T follicular helper cell (primary cell): ENCODE measurements at places on chromosomes 2 and 18.

GRCh38 chr2:224545884-224546644 lies 39.1 kb downstream of the CUL3 start:
- no peak for DNase-seq

GRCh38 chr2:16633621-16634430 lies 31.8 kb downstream of the CYRIA start:
- DNase-seq: no peak

- DNase-seq: no peak
Measured at GRCh38 chr2:43424262-43425207, 171.3 kb downstream of the THADA start.

GRCh38 chr2:143632751-143633374 lies 503.6 kb downstream of the ARHGAP15 start:
- DNase-seq: no peak

DNA sequence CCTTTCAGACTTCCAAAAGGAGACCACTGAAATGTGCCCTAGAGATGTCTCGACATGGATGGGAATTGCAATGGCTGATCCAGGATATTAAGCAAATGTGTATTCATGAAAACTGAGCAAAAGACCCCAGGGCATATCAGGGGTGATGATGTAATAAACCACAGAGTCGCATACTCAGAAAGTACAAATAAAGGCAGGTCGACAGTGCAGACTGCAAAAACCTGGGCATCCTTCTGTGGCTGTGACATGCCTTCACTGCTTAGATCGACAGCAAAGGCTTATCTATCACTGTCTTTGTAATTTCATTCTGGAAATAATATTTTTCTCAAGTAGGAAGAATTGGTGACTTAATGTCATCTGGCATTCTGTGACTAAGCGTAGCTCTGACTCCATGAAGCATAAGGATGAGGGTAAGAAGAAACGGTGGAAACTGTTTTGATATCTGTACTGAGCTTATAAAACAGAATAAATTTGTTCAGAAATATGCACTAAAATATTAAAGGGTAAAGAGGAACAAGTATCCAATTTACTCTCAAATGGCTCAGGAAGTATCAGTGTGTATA lies 115.6 kb upstream of the NRP2 start:
- no peak for DNase-seq

- no peak for DNase-seq
Measured at GRCh38 chr2:165969227-165969626, 15.7 kb upstream of the TTC21B start.

DNA sequence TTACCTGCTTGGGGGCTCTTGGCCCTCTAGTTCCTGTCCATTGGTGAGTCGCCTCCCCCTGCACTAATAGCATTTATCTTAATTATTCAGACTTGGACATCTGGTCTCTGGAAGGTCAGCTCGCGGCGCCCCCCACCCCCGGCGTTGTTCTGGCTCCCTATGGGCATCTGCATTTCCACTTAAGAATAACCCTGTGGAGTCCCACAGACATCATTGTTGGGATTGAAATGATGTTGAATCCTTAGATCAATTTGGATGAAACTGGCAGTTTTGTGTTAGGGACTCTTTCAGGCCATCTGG lies 313.8 kb upstream of the HS6ST1 start:
- DNase-seq: no peak

- no peak for DNase-seq
Measured at GRCh38 chr18:21069468-21069867, 42.1 kb downstream of the ROCK1 start.

DNA sequence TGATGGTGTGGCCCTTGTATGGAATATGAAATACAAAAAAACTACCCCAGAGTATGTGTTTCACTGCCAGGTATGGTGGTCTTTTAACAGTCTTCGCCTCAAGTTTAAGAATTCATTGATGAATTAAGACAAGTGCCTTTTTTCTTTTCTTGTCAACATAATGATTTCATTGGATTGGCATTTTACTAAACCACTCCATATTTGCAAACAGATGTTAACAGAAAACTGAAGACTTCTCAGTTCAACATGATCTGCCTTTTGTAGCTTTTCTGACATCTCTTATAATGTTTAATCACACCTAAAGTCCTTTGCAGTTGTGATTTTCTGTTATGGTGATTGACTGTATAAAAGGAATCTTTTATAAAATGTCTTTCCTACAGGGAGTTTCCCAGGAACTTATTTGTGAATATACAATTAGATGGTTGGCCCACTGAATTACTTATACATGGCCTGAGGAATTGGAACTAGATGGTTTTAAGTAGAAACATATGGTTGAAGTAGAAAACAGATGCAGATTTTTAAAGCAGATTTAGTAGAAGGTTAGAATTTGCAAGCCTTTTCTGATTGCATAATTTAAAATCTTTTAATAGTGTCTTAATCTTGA lies 39.7 kb downstream of the DYNC1I2 start:
- DNase-seq: no peak

DNA sequence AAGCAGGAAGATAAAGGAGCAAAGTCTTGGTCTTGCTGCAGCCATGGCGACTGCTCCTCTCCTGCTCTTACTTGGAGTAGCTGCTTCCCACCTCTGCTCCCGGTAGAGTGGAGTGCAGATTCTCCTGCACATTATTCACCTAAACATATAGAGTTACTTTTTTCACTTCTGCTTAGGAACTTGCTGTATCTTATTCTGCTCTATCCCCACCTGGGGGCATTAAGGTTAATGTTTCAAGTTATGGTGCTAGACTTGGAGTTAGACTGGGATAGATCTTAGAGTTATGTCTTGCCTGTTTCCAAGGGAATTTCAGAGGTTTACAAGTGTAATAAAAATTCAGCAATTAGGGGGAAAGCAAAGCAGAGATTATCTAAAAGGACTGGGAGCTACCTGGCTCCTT lies 144.2 kb downstream of the SETBP1 start:
- DNase-seq: no peak

GRCh38 chr2:40740419-40740818 lies 288.5 kb upstream of the SLC8A1 start:
- no peak for DNase-seq

DNA sequence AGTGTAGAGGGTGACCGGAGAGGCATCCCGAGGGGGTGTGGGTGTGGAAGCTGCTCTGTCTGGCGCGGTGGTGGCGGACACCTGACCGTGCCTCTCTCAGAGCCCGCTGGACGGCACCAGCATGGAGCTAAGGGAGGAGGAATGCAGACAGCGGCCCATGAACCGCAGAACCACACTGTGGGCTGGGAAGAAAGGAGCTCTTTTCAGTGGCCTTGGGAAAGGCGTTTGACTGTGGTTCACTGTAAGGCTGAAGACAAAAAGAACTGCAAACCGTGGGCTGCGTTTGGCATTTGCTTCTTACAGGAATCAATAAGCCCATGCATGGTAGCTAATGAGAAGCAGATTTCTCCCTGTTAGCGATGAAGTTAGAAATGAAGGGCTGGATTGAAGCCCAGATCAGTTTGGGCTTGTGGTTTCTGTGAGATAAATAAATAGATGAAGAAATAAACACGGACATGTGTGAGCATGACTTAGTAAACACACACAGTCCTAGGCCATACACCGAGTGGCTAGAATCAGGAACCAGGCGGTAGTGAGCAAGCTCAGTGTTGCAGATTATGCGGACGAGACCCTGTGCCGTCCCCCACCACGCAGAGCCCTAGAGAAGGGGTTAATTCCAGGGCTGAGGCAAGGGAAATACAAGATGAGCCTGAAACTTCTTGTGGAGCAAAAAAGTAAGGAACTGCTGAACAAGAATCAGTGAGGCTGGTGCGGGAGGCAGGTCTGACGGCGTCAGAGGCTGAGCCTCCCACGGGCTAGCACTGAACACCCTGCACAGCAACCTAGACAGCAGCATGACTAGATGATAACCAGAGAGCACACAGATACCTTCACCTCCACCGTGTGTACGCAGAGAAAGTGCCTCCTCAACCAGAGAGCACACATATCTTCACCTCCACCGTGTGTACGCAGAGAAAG lies 29.3 kb upstream of the NFATC1 start:
- DNase-seq: no peak

DNA sequence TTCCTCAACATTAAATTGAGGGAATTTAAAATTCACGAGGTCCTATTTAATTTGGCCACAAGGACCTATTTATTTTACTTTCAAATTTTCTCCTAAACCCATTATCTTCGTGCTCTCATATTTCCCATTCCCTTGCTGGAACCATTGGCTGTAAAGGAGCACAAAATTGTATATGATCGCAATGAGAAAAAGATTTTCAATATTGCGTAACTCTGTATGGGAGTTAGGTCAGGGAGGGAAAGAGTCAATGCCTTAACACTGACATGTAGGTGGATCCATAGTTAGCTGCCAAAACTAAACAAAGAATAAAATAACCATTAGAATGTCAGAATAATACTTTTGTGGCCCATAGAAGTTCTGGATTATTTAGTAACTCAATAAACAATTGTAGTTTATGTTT lies 40.6 kb upstream of the ZC3H15 start:
- DNase-seq: no peak

GRCh38 chr2:120825370-120826259 lies 89.9 kb downstream of the GLI2 start:
- DNase-seq: no peak
